ENCODE measurements at places on chromosomes 1 and 21.

GRCh38 chr1:244576259-244576892 lies 76.5 kb upstream of the DESI2 start:
- no peak for DNase-seq

DNA sequence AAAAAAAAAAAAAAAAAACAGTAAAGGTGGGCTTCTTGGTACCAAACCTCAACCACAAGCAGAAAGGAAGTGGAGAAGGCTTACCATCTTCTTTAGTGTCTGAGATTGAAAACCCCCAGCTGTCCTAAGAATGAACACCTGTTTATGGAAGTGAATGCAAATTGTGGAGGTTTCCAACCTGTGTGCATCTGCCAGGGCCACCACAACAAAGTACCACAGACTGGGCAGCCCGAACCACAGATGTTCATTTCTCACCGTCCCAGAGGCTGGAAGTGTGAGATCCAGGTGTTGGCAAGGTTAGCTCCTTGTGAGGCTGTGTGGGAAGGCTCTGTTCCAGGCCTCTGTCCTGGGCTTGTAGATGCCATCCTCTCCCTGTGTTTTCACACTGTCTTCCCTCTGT lies 348.7 kb downstream of the SETD4 start:
- no peak for DNase-seq

GRCh38 chr1:98888869-98889268 lies 115.8 kb downstream of the PLPPR5 start:
- DNase-seq: no peak

GRCh38 chr21:42574234-42575027 lies 60.8 kb downstream of the SLC37A1 start:
- no peak for DNase-seq

DNA sequence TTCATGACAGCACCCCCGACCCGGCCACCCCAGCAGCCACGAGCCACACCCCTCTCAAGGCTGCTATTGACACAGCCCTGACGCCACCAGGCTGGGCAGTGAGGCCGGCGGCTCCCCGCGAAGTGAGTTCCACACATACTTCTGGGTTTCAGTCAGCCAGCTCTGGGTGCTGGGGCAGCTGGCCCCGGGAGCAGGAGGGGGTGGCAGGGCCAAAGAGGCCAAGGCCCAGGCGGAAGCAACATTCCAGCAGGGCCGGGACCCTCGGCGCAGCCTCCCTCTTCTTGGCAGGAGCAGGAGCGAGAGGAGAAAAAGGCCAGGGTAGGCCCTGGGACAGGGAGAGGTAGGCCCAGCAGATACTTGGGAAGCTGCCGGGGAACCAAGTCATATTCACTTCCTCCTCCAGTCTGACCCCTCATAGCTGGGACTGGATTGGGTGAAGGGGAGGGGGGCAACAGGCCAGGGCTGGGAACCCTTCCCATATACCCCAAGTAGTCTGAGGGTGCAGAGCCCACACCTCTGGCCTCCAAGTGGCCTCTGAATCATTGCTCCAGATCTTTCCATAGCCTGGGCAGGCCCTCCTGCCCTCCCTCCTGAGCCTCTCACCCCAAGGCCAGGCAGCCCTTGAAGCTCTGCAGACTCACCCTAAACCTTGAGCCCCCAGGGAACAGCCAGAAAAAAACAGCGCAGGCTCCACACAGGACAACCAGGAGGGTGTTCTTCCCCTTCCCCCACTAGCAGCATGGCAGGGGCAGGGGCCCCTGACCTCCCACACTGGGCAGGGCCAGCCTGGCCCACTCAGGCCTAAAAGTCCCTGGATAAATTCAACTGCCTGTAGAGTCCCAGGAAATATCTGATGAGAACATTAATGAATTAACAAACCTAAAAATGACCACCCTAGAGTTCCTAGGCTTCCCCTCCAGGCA lies 5.7 kb downstream of the HSPG2 start:
- DNase-seq: no peak

DNA sequence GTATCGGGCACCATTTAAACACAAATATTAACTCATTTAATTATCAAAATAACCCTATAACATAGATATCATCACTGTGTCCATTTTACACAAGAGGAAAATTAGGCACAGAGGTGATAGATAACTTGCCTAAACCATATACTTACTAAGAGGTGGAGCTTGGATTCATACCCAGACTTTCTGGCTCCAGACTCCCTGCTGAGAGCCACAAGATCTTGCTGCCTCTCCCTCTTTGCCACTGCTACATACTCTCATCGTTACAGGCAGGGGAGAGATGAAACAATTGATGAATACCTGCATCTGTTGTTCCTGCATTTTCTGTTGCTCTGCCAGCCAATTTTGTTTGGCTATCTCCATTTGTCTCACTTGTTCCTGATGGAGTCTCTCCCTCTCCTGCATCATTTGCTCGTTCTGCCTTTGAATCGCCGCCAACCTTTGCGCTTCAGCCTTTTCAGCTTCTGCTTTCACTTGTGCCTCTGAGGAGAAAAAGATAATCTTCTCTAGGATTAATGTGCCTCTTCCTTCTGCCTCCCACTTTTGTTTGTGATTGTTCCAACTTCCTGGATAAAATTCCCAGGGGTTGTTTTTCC lies 10.6 kb downstream of the GBP5 start:
- DNase-seq: no peak

GRCh38 chr21:35963920-35964451 lies 96.3 kb downstream of the SETD4 start:
- DNase-seq: no peak

DNA sequence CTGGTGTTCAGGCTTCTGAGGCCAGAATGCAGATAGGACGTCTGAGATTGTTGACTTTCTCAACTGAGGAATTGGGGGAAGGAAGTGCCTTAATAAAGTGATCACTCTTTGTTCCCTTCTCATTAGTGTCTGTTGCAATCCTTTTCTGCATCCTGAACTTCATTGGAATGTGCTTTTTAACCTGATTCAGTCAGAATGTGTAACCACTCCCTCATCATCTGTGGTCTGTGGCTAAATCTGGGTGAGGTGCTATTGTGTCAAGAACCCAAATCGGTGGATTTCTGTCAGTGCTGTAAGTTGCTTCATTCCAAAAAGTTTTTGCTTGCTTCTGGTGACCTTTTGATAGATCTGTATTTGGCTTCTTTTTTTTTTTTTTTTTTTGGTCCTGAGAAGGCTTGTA lies 38.2 kb downstream of the ARID1A start:
- DNase-seq: no peak

GRCh38 chr21:33348706-33349105 lies 23.9 kb downstream of the IFNAR1 start:
- no peak for DNase-seq

- DNase-seq: no peak
Measured at GRCh38 chr1:181251001-181251712, 162.7 kb downstream of the IER5 start.

DNA sequence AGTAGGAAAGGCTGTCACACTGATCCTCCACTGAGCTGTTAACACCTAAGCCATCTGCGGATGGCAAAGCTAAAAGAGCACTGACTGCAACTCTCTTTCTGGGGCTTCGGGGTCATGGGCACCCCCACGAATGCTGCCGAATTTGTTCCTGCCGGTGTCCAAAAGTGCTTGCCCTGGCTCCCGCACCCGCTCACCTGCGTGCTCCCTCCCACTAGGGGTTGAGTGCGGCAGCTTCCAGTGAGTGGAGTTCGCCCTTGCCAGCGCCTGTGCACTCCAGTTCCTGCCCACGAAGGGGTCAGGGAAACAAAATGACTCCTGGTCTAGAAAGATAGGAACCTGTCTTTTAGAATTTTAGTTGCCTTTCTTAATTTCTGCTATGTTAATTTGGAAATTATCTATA lies 78.7 kb downstream of the IFI44 start:
- DNase-seq: no peak

DNA sequence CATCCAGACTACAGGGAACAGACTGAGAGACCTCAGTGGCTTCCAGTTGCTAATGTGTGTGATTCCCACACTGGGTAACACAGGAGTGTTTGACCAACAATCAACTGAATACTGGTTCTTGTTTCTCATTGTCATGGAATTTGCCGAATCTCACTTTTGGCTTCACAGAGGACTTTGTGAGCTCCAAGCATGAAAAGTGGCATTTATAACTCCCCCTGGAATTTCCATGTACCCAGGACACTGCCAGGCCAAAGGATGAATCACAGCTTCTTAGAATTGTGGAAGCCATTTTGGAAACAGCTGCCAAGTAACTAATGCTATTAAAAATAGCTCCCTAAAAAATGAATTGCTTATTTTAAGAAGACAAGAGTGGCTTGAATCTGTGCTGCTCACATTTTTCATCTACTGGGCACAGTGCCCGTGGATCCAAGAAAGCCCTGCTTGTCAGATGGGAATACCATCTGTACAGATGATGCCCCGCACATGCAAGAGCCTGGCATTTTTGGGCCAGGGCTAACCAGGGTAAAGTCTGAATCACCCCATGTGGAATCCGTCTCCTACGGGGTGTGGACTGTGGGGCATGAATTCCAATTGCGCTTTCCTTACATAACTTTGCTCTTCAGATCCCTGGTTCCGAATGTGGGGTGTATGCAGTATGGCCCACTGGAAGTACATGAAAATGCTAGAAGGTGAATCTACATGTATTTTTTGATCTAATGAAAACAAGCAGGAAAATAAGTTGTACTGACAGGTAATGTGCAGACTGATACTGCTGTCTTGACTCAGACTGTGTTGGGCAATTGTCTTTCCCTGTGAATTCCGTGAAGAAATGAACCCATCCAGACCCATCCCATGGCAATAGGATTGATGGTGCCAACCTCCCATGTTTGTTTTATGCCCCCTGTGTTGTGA lies 487.3 kb downstream of the SIPA1L2 start:
- no peak for DNase-seq

DNA sequence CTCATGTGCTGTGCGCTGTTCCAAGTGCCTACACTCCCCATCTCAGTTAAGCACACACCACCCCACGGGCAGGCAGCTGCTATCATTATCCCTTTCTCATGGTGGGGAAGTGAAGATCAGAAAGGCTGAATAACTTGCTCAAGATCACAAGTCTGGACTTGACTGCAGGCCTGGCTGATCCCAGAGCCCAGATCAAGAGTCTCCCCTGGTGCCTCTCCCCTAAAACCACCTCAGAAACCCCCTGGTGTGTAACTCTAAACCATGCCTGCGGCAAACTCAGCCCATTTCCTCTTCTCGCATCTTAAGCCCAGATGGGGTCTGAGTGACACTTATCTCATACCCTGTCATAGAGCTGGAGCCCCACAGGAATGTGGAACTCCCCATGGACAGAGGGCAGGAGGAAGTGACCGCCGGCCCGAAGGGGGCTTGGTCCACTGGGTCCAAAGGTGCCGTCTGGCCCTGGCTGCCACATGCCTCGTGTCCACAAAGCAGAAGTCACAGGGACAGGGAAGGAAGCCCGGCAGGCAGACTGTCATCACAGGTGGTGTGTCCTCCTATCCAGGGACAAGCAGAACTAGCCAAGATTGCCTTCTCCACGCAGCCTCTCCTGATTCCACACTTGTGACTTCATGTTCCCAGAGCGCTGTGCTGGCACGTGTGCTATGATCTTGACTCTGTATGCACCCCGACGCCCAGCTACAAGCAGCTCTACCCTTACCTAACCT lies 92.1 kb downstream of the SYF2 start:
- DNase-seq: no peak

GRCh38 chr1:162347281-162347680 lies 29.4 kb downstream of the SPATA46 start:
- DNase-seq: no peak

- no peak for DNase-seq
Measured at GRCh38 chr1:240941701-240942370, 329.9 kb upstream of the GREM2 start.

DNA sequence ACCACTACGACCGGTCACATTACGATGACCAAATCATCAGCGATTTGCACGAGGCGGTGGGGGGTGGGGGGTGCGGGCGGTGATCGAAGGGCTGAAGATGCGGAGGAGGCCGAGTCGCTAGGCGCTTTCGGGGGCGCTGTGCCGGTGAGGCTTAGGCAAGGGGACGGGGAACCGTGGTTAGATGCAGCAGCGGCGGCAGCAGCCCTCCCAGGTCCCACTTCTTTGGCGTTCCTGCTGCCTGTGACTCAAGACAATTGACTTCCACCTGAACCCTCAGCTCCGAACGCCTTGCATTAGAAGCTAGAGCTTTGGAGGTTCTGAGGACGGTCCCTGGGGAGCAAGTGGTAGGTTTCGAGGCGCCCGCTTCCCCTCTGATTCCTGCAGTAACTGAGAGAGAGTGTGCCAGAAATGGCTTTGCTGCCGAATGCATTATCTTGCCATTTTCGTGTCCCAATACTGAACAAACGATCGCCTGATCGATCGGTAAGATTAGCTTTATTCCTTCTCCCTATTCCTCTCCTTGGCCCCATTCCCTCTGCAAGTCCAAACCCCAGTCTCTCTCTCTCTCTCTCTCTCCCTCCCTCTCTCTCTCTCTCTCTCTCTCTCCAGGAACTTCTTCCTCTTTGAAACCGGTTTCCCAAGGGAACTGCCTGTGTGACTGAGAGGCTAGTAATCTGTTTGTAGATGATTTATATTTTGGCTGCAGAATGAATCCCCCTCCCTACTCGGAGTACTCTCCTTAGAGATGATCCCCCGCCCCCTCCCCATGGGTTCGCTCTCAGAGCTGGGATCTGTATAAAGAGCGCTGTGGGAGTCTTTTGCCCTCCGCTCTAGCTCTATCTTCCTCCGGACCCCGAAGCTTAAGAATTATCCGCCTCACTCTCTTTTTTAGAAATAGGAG lies 735 bp upstream of the BRINP3 start:
- no peak for DNase-seq

- no peak for DNase-seq
Measured at GRCh38 chr1:155892796-155893195, 18.4 kb downstream of the RIT1 start.

GRCh38 chr1:2380816-2381591 lies 10.3 kb downstream of the MORN1 start:
- DNase-seq: no peak

GRCh38 chr21:16285605-16286126 lies 555.9 kb downstream of the USP25 start:
- no peak for DNase-seq

DNA sequence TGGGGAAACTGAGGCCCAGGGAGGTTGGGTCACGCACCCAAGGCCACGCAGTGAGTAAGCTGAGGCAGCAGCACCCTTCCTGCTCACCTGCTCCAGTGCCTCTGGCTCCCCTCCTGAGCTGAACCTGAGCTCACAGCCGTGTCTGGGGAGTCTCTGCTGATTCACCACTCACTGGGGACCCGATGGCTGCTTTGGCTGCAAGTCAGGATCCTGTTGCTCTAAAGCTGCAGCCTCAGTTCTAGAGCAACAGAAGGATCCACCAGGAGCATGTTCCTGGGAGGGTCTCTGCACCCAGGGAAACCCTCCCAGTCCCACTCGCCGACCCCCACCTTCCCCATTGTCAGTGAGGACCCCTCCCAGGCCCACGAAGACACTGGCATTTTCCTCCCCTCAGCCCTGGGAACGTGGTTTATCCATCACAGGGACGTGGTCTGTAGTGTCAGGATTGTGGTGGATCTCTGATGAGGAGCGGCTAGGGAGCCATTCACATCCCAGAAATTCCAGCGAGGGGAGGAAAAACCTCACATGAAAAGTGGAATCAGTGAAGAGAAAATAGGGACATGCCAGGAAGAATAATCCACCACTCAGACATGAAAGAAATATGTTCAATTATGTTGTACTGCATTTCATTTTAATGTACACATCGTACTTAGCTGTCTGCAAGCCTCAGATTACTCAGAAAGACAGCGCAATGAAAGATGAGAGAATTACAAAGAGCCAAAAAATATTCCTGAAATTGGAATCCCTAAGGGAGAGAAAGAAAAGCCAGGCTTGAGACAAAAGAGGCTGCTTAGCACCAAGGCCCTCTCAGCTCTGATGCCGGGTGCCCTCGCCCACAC lies 447.2 kb downstream of the MATN1 start:
- DNase-seq: no peak

GRCh38 chr1:153624965-153625611 lies 2.2 kb downstream of the S100A13 start:
- no peak for DNase-seq

- DNase-seq: no peak
Measured at GRCh38 chr1:165439330-165439729, 5.6 kb downstream of the RXRG start.

Measured in stimulated activated CD4-positive, alpha-beta T cell treated with anti-CD3 and anti-CD28 coated beads, Interleukin-12 subunit alpha, Interleukin-12 subunit beta, amount 100 ng/mL, for 24 hours (primary cell).